Natural killer cell treated with Interleukin-12 subunit alpha and Interleukin-12 subunit beta and Interleukin-15 and Interleukin-18, amount 100 ng/mL, for 72 hours (primary cell): ENCODE measurements at places on chromosomes 16 and 17. TPM values are rescaled to one million over a fixed set of nuclear protein-coding genes. Genes with fewer than 3 reads are reported as not detected.

The TUFM gene
- 358 TPM for total RNA-seq

The TBC1D3H gene
- total RNA-seq, result not detected

The LGALS9C gene
- 0.38 TPM for total RNA-seq

The COIL gene
- 18.9 TPM for total RNA-seq

The NR1D1 gene
- total RNA-seq, result 5.4 TPM

The PHF23 gene
- total RNA-seq, result 40.1 TPM

The BAIAP3 gene
- 0.17 TPM for total RNA-seq

The MMP28 gene
- not detected for total RNA-seq

The KRTAP1-1 gene
- total RNA-seq, result not detected

The GRIN2A gene
- not detected for total RNA-seq

The SPATA22 gene
- not detected for total RNA-seq

GRCh38 chr17:13735444-13735843 lies 133.7 kb upstream of the HS3ST3A1 start:
- DNase-seq, result no peak

- DNase-seq, result no peak
These were observed 11.8 kb downstream of the STARD3 start for GRCh38 chr17:39648616-39649366.

DNA sequence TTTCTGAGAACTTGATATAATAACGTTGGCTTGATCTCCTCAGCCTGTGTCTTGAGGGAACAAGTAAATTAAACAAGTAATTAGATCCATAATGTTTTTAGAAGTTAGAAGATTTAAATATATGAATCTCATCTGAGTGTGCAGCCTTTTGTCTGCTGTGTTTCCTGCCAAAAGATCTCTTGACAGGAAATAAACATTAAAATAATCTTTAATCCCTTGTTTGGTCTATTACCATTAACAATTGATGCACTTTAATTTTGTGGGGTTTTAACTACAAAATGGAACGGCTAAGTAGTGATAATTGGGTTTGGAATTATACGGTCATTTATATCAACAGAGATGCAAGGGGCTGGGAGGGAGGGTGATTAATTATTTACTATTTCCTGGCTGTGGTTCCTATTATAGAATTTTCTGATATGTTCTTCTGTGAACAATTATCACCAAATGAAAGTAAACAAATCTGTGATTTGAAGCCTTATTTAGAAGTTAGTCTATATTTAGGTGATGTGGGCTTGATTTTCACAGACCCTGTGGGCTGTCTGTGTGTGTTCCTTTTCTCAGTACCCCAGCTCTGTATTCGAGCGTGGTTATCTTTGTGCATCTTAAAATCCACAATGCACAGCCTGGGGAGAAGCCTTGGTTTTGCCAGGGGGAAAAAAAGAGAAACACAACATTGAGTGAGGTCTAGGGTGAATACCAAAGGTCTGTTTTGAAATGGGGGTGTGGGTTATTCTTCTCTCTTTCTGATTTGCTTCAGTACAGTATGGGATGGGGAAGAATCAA lies 556.1 kb downstream of the WWOX start:
- DNase-seq, result no peak

DNA sequence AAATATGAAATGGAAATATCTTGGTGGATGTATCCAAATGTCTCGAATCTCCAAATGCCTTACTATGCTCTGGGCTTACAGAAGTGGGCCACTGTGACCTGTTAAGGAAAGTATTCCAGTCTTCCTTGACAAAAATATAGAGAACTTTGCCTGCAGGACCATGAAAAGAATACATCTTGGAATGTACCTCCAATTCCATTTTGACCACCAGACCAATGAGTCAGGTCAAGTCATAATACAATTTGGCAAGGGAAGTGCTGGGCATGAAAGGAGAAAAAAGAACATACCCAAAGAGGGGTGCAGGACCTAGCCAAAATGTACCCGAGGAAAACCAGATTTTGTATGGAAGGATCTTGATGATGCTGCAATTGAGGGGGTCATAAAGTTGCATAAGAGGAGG lies 1153.7 kb upstream of the GOT2 start:
- DNase-seq, result no peak

GRCh38 chr17:17411692-17412091 lies 65.1 kb upstream of the MED9 start:
- no peak for DNase-seq

GRCh38 chr17:41457676-41458075 lies 9.5 kb downstream of the KRT32 start:
- no peak for DNase-seq

DNA sequence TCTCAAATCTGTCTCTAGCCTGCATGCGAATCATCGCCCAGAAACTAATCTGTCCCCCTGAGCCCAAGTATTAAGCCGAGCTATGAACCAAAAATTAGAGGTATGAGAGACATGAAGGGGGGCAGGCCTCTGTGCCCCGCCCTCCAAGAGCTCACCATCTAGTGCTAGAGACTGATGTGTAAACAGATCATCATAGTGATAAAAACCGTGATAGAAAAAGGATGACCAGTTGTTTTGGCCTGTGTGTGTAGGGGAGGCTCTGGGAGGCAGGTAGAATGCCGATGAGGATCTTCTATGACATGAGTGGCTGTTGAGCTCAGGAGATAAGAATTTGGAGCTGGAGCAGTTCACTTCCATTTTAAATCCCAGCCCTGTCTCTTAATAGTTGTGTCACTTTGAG lies 89.1 kb upstream of the TBX2 start:
- no peak for DNase-seq

DNA sequence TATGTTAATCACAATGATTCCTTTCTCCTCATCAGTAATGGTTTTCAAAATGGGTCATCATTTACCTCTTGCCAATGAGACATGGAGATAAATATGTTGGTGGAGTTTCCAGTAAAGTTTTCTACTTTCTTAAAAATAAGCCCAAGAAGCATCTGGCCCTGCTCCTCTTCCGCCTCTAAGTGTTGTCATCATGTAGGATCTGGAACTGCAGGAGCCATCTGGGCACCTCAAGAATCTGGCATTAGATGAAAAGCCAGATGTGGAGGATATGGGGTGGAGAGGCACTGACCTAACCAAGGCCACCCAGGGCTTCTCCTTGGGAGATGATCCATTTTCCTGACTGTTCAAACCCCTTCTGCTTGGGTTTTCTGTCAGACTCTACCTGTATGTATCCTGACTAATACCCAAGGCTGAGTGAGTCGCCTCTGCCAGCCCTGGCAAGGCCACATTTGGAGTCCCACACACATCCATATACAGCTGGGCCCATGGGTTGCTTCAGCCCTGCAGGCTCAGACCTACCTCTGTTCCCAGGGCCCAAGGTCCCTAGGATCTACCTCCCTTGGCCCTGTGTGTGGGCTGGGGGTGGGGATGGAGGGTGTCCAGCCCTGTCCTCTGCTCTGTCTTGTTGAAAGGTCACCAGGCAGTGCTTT lies 24.6 kb downstream of the CCDC182 start:
- no peak for DNase-seq

DNA sequence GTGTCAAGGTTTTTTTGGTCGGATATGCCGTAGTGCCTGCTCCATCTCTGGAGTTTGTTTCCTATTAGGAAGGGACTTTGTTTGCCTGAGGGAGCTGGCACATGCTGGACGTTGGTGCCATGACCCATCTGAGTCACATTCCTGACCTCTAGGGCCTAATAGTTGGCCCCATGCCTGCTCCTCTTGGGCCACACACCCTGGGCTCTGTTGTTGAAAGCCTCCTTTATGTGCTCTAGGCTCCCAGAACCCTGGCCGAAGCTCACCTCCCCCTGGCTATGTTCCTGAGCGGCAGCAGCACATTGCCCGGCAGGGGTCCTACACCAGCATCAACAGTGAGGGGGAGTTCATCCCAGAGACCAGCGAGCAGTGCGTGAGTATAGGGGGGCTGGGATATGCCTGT lies 18.4 kb downstream of the LIMD2 start:
- no peak for DNase-seq

DNA sequence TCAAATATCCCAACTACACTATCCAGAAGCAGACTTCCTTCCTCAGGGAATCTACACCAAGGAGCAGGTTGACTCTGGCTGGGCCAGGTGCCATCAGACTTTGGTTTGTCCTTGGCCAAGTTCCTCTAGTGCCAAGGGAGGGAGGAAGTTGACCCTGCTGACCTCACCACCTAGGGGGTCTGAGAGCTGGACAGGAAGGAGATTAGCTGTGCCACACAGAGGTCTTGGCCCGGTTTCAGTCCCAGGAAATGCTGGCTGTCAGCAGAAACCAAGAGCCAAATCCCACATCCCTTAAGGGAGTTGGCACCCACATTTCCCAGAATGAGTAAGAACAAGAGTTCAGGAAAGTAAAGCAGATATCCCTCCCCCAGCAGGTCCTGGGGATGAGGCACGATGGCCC lies 178.2 kb downstream of the SALL1 start:
- DNase-seq, result no peak

- no peak for DNase-seq
These were observed 1.8 kb upstream of the TMEM98 start for GRCh38 chr17:32926183-32926582.

- DNase-seq, result no peak
These were observed 102.8 kb upstream of the AXIN2 start for GRCh38 chr17:65664266-65664665.

- DNase-seq, result no peak
These were observed 404.6 kb downstream of the SOX9 start for GRCh38 chr17:72525225-72526015.

- no peak for DNase-seq
These were observed 26.1 kb upstream of the MLKL start for GRCh38 chr16:74726716-74727115.

GRCh38 chr17:38464723-38465390 lies 36.6 kb downstream of the ARHGAP23 start:
- no peak for DNase-seq

DNA sequence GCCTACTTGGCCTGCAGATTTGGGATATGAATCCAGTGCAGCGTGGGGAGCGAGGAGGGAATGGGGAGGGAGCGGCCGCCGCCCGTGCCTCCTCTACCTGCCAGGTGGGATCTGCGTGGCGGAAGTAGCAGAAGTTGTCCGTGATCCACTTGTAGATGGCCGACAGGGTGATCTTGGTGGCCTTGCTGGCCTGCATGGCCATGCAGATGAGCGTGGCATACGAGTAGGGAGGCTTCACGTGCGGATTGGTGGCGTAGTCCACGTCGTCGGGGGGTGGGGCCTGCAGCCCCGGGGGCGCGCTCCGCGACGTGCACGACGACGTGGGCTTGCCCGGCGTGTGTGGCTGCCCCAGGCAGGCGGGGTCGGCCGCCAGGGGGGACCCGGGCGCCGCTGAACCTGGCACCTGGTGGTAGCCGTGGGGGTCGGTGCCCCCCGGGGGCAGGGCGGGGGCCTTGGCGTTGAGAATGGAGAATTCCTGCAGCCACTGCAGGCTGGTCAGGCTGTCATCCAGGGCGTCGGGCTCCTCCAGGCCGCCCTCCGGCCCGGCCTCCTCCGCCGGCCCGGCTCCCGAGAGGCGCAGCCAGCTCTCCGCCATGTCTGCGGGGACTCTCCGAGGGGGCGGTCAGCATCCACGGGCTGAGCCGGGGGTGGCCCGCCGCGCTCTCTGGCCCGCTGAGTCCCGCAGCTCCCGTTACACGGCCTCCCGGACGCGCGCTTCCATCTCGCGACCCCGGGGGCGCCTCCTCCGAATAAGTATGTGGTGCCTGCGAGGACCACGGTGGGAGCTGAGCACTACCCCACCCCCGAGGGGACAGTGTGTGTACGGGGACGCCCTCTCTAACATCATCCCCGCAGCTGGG lies 1.0 kb downstream of the FOXJ1 start:
- peak; percentile 54 for DNase-seq

GRCh38 chr17:73308017-73308823 lies 3.6 kb downstream of the CDC42EP4 start:
- DNase-seq, result no peak

DNA sequence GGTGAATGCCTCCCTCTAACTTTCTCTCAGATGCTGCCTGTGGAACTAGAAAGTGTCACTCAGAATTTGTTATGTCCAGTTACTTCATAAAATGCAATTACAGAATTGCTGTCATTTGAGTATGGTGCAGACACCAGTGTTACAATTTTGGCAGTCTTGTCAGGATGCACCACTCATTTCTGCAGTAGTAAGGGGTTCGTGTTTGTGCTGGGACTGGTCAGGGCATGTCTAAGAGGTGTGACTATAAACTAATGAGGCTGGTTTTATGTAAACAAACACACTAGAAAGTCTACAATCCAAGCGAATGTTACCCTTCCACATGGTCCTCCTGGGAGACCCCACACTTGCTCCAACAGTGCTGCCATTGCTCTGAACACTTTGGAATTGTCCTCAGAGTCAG lies 206.2 kb downstream of the ANKFN1 start:
- no peak for DNase-seq

- DNase-seq, result peak; percentile 25
These were observed 434.2 kb downstream of the SOX9 start for GRCh38 chr17:72555052-72555451.

DNA sequence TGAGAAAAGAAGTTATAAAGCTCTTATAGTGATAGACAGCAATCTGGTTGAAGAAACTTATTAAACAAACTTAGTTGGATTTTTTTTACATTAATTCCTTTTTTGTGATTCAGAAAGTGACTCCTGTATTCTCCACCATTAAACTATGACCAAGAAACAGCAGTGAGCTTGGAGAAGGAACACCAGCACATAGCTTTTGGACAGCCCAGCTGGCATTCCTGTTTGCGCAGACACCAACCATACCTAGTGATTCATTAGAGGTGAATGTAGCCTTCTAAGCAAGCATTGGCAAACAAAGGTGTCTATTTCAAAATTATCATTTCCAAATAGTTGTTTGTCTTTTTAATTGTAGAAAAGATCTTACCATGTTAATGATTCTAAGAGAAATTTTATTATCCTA lies 94.4 kb downstream of the STXBP4 start:
- DNase-seq, result no peak

DNA sequence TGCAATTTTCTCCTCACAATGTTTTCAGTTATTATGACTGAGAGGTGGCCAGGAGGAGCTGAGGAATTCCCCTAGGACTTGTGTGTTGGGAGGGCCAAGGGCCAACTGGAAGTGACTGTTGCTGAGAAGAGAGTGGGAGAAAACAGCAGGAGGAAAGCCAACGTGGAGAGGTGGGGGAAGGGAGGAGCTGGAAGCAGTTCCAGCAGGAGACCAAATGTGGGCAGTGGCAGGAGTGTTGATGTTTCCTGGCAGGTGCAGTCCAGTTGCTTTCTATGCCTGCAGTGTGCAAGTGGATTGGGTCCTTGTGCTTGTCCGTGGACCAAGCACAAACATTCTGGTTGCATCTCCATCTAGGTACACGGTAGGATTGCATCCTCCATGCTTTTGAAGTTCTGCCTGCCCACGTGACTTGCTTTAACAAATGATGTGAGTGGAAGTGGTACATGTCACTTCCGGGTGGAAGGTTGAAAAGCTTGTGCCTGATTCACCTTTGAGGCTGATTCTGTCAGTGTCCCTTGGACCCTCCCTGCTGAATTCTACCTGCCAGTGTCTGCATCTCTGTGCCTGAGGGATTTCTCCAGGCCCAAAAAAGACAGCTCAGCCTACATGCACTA lies 54.7 kb upstream of the CRHR1 start:
- DNase-seq, result no peak
